MM.1S (cell line): ENCODE measurements at places on chromosomes 6 and 20.

- DNase-seq = peak; percentile 45
These were observed 116.6 kb downstream of the RNF144B start for GRCh38 chr6:18503593-18504231.

DNA sequence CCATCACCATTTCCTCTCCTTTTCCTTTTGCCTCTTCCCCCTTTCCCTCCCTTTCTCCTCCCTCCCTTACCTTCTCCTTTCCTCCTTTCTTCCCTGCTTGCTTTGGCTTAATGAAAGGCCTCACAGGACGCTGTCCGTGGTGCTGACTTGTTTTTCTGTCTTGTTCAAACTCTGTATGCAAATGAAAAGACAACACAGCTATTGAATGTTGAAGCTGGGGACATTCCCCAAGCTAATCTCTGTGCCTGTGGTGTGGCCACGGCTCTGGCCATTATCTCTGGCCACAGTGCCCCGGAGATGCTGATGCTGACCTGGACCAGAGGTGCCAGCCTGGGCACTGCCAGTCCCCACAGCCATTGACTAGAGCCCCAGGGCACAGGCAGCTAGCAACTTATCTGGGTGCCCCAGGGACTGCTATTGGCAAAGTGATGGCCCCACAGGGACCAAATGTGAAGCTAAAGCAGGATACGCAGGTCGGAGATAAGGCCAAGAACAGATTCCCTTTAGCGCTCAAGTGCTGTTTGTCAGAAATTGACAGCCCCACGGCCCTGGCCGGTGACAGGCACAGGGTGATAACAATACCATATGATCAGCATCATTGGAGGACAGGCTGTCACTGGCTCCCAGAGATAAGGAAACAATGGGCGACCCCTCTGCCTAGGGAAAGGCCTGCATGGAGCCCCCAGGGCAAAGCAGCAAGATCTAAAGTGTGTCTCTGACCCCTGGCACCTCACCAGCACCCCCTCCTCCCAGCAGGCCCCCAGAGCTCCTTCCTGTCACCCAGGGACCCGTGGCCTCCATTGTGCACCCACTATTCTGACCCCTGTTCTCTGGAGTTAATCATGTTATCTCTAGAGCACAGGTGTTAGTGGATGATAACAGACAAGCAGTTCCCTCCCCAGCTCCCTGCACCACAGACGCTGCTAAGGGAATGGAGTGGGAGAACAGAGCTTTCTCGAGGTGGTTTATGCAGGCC is 31.6 kb upstream of the SLC32A1 start:
- peak; percentile 63 for DNase-seq

GRCh38 chr6:131293472-131293911 is 158.2 kb downstream of the AKAP7 start:
- no peak for DNase-seq

GRCh38 chr6:166258854-166259276 is 49.3 kb downstream of the PRR18 start:
- peak; percentile 78 for DNase-seq

DNA sequence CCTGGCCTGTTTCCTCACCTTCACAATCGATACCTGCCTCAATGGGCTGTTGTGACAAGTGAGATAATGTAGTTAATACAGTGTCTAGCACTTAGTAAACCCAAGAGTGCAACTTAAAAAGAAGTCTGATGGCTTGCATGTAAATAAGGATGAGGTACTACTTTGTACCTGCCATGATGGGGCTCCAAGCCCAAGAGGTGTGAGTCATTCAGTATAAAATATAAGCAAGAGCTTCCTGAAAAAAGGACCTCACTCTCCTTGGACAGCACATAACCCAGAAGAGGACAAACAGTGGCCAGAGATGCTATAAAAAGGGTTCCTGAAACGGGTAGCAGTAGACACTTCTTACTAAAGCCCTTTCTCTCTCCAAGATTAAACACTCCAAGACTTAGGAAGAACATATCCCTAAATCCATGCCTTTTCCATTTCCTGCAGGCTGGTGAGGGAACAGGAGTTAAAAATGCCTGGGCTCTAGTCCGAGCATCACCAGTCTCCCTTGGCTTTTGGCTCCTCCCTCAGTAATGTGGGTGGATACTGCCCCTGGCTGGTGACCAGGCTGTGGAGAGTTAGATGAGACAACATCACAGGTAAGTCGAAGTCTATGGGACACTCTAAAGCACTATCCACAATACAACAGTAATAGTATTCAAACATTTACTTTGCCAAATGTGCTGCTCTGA is 4.3 kb downstream of the UBE2V1 start:
- DNase-seq = no peak

- no peak for DNase-seq
These were observed 35.2 kb upstream of the STMND1 start for GRCh38 chr6:17066610-17067009.

DNA sequence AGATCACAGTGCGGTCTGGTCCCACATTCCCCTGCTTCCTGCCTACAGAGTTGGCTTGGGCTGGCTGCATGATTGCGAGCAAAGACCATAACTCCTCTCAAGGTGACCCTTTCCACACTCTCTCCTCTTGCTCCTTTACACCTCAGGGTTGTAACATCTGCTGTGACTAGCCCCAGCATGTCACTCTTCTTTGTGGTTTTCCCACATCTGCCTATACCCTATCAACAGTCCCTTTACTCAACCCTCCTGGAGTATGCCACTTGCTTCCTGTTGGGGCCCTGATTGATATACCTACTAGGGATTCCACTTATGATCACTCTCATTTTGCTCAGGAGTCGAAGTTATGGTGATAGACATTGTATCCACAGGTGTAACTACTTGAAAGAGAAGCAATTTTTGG is 58.9 kb upstream of the SGK1 start:
- no peak for DNase-seq

DNA sequence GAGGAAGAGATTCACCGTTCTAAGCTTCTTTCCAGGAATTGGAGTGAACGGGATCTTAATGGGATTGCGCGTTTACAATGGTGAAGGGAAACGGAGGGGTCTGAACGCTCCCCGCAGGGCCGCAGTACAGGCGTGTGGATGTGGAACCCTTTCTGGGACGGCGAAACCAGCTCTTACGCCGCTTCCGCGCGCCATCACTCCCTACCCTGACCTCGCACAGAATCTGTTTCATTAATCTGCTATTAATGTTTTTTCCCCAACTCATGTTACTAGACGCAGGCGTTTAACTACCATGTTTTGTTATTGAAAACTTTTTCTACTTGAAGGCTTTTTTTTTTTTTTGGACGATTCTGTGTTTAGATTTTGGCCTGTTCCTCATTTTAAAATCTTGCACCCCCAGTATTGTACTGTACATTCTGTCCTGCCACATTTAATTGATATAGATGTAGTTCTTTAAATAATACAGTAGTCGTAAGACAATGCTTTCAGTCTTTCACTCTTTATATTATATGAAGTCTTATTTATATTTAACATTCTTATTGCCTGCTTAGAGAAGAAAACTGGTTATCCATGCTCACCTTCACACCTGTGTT is 696 bp upstream of the SUPT3H start:
- DNase-seq = peak; percentile 36

- DNase-seq = no peak
These were observed 142.5 kb upstream of the HDDC2 start for GRCh38 chr6:125444006-125444923.

DNA sequence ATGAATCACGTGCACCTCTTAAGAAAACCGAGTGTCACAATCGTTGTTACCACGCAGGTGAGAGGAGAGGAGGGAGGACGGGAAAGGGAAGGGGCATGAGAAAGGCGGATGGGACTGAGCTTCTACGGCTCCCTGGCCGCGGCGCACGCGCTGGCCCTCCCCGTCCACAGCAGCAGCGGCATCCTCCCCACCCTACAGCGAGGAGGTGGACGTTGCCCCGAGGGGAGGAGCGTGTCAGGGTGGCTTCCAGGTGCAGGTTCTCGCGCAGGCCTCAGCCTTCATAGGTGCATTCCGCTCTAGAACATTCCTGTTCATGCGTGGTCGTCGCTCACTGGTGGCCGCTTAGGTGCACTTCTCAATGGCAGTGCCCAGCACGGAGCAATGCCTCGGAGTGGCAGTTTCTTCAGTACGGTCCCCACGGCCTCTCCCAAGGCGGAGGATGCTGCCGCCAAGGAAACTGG is 29.7 kb upstream of the AFDN start:
- no peak for DNase-seq

DNA sequence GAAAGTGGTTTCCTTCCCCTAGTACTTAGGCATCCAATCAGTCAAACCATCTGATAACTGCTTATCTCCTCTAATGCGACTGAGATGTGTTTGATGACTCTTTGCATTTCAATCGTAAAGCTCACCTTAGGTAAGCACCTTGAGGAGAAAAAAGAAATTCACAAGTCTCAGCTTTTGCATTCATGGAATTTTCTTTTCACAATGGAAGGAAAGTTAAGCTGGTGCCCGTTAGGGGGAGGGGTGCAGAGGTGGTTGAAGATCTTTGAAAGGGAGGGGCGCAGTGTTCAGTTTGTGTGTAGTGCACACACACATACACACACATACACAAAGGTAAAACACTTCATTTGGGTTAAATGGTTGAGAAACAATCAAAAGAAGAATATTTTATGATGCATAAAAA is 87.1 kb upstream of the SALL4 start:
- DNase-seq = no peak

GRCh38 chr6:125507987-125508655 is 206.4 kb upstream of the HDDC2 start:
- peak; percentile 31 for DNase-seq

GRCh38 chr20:15895126-15895525 is 678.1 kb downstream of the KIF16B start:
- DNase-seq = no peak

GRCh38 chr6:117481278-117481925 is 1.1 kb upstream of the DCBLD1 start:
- no peak for DNase-seq

- no peak for DNase-seq
These were observed 655.2 kb upstream of the MAP3K7 start for GRCh38 chr6:91241946-91242613.

DNA sequence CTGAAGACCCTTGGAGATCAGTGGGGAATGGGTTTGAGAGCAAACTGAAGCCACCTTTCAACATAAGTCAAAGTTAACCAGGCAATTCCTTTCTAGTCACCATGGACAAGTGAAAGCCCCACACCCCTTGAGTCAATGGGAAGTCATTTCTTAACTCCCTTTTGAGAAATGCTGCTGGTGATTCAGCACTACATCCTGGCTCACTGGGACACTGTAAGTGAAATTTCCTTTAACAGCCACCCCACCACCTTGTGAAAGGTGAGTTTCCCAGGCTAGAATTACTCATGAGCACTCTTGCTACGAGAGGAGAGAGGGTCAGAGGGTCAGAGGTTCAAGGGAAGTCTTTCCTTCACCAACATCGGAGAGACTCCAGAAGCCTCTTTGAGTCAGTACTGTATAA is 93.3 kb upstream of the MARCKS start:
- DNase-seq = no peak

- no peak for DNase-seq
These were observed 36.1 kb upstream of the NKX2-4 start for GRCh38 chr20:21433329-21433890.

- DNase-seq = no peak
These were observed 684 bp downstream of the ZNFX1 start for GRCh38 chr20:49276961-49277785.
